ENCODE measurements at places on chromosomes 7 and 10.

GRCh38 chr10:49208996-49209395 lies 20.8 kb upstream of the TMEM273 start:
- DNase-seq, result no peak

DNA sequence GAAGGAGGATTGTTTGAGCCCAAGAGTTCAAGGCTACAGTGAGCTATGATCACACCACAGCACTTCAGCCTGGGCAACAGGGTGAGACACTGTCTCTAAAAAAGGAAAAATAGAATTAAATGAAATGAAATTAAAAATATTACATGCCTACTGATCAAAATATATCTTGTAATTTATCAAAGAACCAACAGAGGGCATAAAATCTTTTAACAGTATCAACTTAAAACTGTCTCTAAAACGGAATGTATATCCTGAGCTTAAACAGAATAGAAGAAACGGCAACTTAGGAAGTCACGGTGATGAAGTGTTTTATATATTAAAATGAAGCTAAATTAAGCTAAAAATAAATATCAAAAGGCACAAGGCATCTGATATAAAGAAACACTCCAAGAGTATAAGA lies 78.8 kb downstream of the MTPAP start:
- DNase-seq, result peak; percentile 17

DNA sequence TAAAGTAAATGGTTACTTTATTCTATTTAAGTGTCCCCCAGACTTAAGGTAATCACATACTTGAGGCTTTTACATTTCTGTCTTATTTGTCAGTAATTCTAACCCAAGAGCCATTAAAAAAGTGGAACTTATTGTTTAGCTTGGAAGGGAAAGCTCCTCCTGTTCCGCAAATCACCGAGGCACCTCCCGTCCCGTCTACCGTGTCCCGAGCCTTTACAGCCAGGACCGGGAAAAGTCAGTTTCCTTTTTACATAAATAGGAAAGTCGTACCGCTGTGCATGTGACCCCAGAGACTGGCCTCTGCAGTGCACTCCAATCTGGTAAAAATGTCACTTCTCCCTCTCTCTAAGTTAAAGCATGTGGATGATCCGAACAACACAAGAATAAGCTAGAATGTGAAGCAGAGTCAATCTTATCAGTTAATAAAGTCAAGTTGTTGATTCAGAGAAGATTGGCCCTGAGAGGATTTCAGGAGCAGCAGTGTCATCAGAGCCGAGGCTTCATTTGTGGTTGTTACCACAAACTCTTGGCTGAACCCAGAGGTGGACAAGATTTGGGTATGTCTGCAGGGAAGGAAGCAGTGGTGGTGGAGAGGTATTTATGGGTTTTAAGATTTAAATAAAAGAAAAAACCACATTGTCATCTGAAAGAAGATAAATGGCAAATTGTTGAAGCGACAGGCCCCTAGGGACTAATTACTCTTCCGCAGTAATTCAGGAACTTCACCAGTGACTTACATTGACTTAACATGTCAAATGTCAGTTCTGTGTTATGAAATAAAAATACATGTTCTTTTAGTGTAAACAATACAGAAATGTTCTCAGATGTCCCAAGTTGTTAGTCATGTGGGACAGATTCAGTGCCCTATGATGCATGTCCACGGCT lies 316.6 kb upstream of the ZNF32 start:
- peak; percentile 2 for DNase-seq

DNA sequence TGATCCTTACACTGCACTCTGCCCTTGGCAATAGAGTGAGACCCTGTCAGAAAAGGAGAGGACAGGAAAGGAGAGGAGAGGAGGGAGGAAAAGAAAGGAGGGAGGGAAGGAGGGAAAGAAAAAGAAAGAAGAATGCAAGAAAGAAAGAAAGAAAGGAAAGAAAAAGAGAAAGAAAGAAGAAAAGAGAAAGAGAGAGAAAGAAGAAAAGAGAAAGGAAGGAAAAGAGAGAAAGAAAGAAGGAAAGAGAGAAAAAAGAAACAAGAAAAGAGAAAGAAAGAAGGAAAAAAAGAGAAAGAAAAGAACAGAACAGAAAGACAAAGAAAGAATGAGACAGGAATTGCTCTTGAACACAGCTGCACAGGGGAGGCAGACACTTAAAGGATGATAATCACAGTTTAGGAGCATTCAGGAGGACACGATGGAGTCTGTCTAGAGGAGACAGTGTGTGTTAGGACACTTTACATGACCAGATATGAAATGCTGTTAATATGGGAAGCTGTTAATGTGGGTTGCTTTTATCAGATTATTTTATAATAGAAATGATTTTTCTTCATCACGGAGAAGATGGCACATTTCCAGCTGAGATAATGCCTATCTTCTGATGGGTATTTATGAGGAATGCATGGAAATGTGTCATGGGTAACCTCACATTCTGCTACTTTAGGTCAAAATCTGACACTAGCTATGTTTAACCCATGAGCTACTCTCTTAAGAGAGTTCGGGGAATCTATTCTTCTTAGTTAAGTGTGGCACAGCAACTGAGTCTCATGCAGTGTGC lies 160.5 kb downstream of the BAMBI start:
- no peak for DNase-seq

GRCh38 chr7:16697507-16698199 lies 51.7 kb downstream of the BZW2 start:
- DNase-seq, result no peak

GRCh38 chr7:74312418-74313028 lies 23.3 kb downstream of the CLIP2 start:
- no peak for DNase-seq

DNA sequence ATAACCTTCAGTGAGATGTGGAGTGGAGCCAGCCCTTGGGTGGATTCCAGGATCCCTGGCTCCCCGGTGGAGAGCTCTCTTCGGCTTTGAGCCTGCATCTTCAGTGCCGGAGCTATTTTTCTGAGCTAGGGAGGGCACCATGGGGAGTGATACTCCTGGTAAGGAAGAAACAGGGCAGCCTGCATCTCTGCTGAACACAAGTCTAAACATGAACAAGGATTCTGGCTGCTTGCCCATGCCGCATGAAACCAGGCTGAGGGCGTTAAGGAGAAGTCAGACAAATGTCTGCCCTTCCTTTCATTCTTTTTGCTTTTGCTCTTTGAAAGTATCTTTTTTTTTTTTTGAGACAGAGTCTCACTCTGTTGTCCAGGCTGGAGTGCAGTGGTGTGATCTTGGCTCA lies 60.4 kb downstream of the EVX1 start:
- no peak for DNase-seq

DNA sequence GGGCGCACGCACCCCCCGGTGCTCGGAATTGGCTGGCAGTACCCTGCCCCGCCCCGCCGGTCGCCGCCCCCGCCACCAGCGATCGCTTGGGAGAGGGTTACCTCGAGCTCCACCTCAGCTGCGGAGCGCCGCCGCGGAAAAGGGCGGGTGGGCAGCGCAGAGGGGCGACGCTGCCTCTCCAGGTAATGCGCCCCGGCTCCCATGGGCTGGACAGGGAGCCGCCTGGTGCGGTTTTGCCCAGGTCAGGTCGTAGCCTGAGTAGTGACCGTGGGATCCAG lies 1.3 kb downstream of the PFKFB3 start:
- no peak for DNase-seq

DNA sequence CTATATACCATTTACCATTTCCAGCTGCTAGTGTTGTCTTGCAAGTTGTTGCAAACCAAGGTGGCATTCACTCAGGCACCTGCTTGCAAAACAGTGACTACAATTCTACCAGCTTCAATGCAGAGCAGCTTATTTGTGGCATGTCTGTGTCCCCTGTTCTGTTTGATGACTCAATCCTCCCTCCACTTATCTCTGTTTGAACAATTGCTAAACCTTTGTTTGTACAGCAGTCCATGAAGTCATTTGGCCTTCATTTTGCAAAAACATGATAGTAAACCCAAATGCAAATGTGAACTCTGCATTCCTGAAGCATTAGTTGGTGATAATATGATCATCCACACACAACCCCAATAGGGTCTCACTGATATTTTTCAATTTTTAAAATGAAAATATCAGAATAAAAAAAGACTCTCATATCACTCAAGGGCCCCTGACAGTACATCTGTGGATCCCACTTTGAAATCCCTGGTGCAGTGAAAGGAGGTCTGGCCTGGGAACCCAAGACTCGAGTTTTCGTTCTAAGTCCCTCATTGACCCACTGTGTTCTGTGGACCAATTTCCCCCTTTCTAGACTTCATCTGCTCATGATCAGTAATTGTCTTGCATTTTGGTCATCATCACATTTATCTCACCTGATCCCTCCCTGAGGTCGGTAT lies 425.4 kb downstream of the RPS24 start:
- no peak for DNase-seq

DNA sequence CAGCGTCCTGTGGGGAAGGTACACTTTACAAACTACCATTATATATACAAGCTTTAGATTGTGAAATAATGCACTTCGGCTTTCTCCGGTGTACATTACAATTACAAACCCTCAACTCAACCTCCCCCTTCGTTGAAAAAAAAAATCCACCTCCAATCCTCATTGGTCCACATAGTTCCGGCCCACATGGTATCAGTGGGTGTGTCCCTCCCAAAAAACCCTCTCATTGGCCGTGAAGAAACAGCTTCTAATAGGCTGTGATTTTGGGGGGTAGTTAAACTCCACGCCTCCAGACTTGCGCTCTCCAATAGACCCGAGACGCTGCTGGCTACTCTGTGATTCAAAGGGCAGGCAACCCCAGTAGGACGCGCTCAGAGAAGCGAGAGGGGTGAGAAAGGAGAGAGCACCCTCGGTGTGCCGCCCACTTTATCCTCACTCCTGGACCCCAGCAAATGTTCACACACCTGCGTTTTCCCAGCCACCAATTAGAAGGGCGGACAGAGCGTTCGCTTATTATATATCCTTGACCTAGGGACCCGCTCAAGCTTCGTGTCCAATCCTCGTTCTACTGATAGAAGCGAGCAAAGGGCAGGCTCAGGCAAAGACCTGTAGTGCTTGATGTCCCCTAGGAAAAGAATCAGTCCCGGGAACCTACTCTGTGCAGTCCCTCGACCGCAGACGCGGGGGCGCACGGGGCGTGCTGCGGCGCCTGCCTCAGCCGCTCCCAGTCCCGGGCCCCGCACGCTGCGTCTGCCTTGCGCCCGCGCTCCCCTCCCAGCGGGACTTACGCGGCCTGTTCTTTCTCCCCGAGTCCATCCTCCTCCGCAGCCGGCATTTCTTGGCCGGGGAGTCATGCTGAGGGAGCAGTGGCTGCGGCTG lies 991 bp downstream of the PANK1 start:
- peak; percentile 98 for DNase-seq

DNA sequence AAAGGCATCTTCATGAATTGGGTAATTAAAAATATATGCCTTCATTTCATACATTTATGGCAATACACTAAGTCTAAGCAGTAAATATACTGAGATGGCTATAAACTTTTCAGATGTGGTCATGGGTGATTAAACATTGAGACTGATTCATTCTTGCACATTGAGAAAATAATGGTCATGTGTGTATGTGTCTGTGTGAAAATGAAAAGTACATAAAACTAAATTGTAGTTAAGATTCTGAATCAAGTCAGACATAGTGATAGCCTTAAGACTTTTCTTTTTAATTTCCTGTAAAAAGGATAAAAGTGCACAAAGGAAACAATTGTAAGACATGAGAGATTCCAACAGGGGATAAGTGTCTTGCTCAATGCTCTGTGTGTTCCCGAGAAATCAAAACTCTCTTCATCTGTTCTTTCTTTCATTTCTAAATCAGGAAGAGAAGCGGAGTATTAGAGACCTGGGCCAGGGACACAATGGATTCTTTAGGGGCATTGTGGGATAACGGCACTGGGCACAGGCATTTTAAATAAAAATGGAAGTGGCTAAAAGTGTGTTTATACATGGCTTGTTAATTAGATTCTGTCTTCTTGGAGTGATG lies 69.8 kb upstream of the AGR3 start:
- no peak for DNase-seq

GRCh38 chr10:74794531-74794930 lies 31.9 kb upstream of the KAT6B start:
- DNase-seq, result no peak

DNA sequence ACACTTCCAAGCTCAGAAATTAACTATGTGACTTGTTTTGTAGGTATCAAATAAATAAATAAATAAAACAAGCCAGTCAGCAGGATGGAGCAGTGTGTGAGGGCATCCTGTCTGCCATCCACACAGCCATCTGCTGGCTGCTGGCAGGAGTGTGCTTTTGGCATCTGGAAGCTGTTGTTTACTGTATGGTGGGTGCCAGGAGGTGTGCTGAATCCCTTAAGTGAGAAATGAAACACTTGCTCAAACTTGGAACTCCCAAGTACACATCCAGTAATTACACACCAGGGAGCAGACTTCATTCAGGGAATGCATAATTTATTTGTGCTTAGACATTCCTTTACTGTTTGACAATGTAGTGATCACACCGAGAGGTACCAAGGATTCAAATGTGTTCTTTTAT lies 16.9 kb upstream of the TAX1BP1 start:
- peak; percentile 47 for DNase-seq

DNA sequence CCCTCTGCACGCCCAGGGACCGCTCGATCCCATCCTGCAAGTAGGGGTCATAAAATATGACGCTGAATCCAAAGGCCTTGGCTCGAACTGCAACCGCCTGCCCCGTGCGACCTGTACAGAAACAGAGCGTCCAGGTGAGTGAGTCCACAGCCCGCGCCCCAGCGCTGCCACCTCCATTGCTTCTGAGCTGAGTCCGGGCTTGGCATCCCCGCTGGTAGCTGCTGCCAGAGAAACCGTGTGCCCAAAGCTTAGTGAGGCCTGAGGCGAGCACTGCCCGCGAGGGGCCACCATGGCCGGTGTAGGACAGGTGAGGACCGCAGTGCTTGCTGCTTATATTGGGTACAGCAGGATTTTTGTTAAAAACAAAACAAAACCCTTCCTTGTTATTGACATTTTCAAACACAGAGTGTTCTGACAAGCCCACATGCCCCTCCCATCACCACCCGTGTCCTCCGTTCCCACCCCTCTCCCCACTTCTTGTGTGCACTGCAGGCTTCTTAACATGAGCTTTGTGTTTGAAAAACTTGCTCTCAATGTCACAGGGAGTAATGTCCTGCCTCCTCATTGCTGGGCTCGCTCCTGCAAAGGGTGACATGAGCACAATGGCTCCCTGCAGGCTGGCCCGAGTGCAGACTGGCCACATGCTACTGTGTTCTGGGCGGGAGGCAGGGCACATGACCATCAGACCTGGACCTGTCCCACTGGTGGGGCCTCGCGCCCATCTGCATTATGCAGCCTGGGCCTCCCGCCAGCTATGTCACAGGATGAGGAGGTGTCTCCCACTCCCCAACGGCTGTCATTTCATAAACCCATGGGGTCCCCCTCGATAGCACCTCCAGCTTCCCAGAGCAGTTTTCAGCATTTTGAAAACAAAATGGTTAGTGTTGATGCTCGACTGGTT lies 52.9 kb downstream of the ZRANB1 start:
- no peak for DNase-seq

DNA sequence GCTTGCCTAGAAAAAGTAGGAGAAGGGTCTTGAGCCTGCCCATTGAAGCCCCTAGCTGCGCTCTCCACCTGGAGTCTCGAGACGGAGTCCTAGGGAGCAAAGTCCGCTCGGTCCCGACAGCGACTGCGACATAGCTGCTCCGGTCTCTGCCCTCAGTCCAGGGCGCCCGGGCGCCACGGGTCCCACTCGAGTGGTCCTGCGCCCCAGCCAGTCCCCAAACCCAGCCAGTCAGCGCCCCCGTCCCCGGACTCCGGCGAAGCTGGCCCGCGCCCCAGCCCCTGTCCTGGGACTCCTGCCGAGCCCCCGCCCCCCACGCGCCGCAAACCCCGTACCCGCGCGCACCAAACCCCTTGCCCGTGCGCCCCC lies 490 bp downstream of the TNS3 start:
- peak; percentile 53 for DNase-seq

Measured in NAMALWA (cell line).